ENCODE measurements at places on chromosomes 11 and 22. TPM values are rescaled to one million over a fixed set of nuclear protein-coding genes. Genes with fewer than 3 reads are reported as not detected.
A peak's percentile ranks its signal among the peaks of the same experiment; 100 is the strongest.

- no peak overlapping the region for H3K27ac ChIP-seq
- no peaks in the 10 kb centered on the region for H3K36me3 ChIP-seq
- H3K4me3 ChIP-seq = no peak overlapping the region
- no peaks in the 10 kb centered on the region for H3K4me1 ChIP-seq
These were observed 1340.9 kb downstream of the TBC1D22A start for GRCh38 chr22:48103126-48103875.

GRCh38 chr11:132024587-132025295 is 654.3 kb downstream of the NTM start:
- H3K27me3 ChIP-seq = no peaks in the 10 kb centered on the region
- H3K4me3 ChIP-seq = no peak overlapping the region
- H3K36me3 ChIP-seq = no peaks in the 10 kb centered on the region
- no peak overlapping the region for H3K27ac ChIP-seq
- no peaks in the 10 kb centered on the region for H3K4me1 ChIP-seq

- H3K4me3 ChIP-seq = no peak overlapping the region
- DNase-seq = no peak
- peak overlapping the region; percentile 29 for H3K27ac ChIP-seq
- H3K27me3 ChIP-seq = no peaks in the 10 kb centered on the region
These were observed 4.5 kb upstream of the PPP2R1B start for GRCh38 chr11:111770581-111771134.

- H3K4me3 ChIP-seq = no peak overlapping the region
- no peaks in the 10 kb centered on the region for H3K27me3 ChIP-seq
- DNase-seq = no peak
- H3K27ac ChIP-seq = no peak overlapping the region
These were observed 306.7 kb downstream of the ST3GAL4 start for GRCh38 chr11:126662035-126662790.

DNA sequence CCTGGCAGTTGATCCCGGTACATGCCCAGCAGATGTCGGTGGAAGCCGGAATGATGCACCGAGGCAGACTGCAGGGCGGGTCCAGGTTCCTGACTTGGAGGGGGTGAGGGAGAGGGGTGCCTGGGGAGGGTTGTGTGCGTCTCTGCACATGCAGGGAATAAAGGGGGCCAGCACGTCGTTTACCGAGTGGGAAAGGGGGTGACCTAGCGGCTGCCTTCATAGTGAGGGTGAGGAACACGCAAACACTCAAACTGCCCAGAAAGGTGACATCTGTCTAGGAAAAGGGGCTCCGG is 801.7 kb downstream of the TBC1D22A start:
- no peaks in the 10 kb centered on the region for H3K27me3 ChIP-seq
- H3K27ac ChIP-seq = no peak overlapping the region
- no peak overlapping the region for H3K4me3 ChIP-seq
- no peak for DNase-seq
- no peaks in the 10 kb centered on the region for H3K36me3 ChIP-seq
- H3K4me1 ChIP-seq = no peaks in the 10 kb centered on the region

- H3K27me3 ChIP-seq = no peaks in the 10 kb centered on the region
- DNase-seq = no peak
- no peak overlapping the region for H3K27ac ChIP-seq
- H3K36me3 ChIP-seq = no peaks in the 10 kb centered on the region
These were observed 2.6 kb upstream of the APOL6 start for GRCh38 chr22:35645646-35646045.

- no peak for DNase-seq
- no peaks in the 10 kb centered on the region for H3K36me3 ChIP-seq
- H3K27ac ChIP-seq = peak overlapping the region; percentile 74
- H3K4me3 ChIP-seq = no peak overlapping the region
- peaks cover 77% of the 10 kb centered on the region for H3K4me1 ChIP-seq
These were observed 12.2 kb downstream of the NECTIN1 start for GRCh38 chr11:119716582-119717498.

DNA sequence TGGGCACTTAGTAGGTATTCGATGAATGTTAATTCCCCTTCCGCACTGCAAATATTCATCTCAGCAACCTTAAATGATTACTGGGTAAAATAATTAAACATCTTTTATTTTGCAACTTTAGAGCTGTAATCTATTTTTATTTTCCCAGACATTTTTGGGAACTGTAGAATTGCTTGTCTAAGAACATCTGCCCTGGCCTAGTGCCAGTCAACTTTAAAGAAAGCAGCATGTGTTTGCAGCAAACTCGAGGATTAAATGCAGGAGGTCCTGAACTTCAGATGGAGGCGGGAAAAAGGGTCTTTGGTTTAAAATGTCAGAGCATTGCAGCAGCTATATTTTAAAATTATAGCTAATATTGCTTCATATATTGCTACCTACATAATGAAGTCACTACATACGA is 190.0 kb downstream of the PGR start:
- no peak overlapping the region for H3K4me3 ChIP-seq
- H3K4me1 ChIP-seq = no peaks in the 10 kb centered on the region
- no peaks in the 10 kb centered on the region for H3K36me3 ChIP-seq
- no peak for DNase-seq

PSMC3 gene
- 191 TPM for total RNA-seq

NPTXR gene
- total RNA-seq = 12.8 TPM

MYRF gene
- 165 TPM for total RNA-seq

ALX4 gene
- not detected for total RNA-seq

SPECC1L gene
- total RNA-seq = 72.8 TPM

Measured in Caco-2 (cell line).